ENCODE measurements at places on chromosomes 5 and 9.

- no peak for DNase-seq
Observed at GRCh38 chr5:10275460-10275859, 25.4 kb downstream of the CCT5 start.

GRCh38 chr9:93648836-93649235 is 72.5 kb downstream of the PHF2 start:
- DNase-seq = no peak

DNA sequence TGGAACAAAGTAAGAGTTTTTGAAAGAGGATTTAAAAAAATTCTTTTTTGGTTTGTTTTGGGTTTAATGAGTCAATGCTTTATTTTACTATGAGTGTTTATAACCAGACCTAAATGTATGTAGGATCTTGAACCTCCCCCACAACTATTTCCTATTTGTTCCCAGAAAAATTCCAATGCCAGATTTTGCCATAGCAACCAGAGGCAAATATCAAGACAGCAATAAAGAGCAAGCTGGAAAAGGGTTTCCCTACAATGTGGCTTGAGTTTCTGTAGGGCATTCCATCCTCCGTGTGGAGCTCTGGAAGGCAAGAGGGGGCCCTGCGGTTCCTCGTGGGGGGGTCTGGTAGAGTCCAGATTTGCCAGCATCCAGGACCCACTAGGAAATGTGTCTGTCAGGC is 27.8 kb upstream of the GDNF start:
- DNase-seq = no peak

GRCh38 chr5:120083851-120084542 is 380.1 kb upstream of the PRR16 start:
- DNase-seq = peak; percentile 10

DNA sequence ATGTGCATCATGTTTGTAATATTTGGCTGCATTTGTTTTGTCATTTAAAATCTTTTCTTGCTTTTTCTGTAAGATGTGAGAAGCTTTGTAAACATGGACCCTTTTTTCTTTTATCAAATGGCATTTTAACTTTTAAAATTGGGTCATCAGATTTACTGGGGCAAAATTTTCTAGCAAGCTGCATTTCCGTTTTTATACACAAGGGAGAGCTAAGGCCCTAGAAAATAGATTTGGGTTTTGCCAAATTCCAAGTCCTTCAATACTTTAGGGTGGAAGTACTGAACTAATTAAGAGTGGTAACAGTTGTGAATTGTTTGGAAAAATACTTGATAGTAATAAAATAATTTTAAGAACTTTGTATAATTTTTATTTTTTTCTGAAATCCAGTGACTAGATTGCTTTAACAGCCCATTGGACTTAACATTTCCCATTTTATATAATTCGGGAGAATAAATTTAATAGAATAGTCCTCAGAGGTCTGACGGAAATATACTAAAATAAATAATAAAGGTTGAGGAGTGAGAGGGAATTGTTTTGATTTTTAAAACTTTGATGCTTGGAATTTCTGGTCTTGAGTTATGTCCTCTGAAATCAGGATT is 117.4 kb downstream of the SMARCA2 start:
- peak; percentile 45 for DNase-seq

- DNase-seq = no peak
Observed at GRCh38 chr5:125485771-125486170, 739.3 kb upstream of the ZNF608 start.

DNA sequence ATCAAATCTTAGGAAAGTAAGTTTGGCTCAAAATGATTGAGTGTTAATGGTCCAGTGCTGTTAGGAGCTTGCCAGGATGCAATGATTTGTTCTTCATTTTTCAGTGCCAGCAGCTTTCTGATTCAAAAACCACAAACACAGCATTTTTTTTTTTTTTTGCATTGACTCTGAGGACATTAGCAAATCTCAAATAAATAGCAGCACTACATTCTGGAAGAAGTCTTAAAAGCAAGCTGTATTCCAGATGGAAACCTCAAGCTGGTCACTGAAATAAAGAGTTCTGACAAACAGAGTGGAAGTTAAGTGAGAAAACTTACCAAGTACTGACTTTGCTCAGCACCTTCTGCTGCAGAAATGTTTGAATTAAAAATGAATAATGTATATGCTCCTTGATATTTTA is 1653.1 kb upstream of the CDH9 start:
- no peak for DNase-seq

GRCh38 chr5:95059636-95060035 is 225.3 kb downstream of the MCTP1 start:
- DNase-seq = no peak

- no peak for DNase-seq
Observed at GRCh38 chr5:180098526-180098925, 27.0 kb upstream of the RNF130 start.

DNA sequence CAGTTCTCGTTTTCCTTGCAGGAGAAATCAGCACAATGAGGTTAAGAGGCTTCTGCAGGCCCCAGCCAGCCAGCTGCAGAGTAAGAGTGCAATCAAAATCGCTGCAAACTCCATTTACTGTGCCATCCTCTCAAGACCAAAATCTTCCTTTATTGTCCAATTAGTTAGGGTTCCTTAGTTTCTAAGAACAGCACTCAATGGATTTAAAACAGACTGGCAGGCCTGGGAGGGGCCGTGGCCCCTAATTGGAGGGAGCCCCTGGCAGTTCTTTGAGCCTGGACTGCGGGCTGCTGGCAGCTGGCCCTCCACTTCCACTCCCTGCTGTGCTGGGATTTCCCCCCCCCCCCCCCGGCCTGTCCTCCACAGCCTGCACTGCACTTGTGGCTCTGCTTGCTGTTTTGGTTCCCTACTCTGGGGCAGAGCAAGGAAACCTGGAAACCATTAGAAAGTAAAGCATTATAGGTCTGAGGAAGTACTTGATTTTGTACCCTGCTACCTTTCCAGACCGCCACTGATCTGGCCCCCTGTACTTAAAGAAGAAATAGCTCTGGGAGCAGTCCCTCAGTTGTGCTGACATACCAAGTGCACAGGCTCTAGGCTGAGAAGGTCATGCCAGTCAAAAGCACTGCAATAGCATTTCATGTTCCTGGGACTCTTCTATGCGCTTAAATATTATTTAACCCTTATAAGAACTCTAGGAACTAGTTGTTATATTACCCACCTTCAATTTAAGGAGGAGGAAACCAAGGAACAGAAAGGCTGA is 129.0 kb downstream of the APBA1 start:
- DNase-seq = no peak

- DNase-seq = no peak
Observed at GRCh38 chr5:83857341-83857740, 136.7 kb upstream of the HAPLN1 start.

DNA sequence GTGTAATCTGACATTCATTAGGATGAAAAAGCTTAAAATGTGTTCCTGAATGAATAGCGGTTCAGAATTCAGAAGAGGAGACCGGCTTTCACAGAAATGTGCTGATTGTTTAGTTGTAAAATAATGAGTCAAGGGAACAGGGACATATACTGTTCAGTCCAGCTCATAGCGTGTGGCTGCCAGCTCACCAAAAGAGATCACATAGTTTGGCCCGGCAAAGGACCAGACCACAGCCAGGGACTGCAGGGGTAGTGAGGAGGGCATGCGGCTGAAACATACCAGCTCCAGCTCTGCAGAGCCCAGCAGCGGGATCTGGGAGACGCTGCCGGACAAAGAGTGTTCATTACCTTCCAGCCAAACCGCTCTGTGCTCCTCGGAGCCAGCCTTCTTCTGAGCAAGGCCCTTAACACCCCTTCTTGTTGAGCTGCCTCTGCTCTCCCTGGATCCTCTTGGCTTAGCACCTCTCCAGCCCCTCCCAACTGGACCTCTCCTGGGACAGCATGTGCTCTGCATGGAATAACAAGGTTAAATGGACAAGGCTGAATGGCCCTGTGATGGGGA is 116.8 kb upstream of the CNTLN start:
- peak; percentile 1 for DNase-seq

GRCh38 chr5:159786901-159787691 is 129.2 kb upstream of the ADRA1B start:
- DNase-seq = peak; percentile 31

DNA sequence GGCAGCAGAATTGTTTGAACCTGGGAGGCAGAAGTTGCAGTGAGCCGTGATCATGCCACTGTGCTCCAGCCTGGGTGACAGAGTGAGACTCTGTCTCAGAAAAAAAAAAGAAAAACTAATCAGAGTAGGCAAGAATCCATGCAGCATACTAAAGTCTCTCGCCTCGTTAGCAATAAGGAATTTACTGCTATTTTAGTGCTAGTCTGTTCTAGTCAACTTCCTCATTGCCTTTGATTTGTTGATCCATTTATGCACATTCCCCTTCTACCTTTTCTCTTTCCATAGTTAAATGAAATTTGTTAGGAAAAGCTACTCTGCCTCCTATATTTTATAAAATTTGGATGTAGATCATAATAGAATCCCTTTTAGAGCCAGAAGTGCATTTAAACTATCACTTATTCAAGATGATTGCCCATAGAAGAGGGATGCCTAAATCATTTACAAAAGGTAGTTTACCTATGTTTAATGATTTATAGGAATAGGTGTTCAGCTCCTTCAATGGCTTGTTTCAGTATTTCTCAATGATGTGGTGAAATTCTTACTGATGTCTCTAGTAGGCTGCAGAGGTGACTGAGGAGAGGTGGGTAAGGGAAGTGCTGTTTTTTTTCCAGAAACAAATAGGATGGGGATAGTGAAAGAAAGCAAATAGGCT is 1.9 kb downstream of the LRRC19 start:
- DNase-seq = no peak

Measured in iris pigment epithelial cell (primary cell).